ENCODE measurements at places on chromosomes 7 and 10.

- peak; percentile 90 for DNase-seq
These were observed 248.1 kb downstream of the AHR start for GRCh38 chr7:17546592-17546991.

GRCh38 chr7:15309872-15310271, 251.9 kb downstream of the AGMO start:
- no peak for DNase-seq

DNA sequence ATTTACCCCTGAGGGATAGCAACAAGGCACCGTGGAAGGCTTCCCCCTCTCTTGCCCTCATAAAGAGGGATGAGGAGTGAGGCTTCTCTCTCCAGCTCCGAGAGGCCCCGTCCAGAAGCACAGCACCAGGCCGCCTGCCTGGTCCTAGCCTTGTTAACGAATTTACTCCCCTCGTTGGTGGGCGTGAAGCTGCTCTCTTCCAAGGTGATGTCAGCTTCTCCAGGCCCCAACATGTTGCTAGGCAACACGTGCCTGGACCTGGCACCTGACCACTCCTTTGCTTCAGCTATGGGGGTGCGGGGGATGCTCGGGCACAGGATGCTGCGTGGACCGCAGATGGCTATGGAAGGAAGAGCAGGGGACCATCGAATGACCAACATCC, 135.2 kb upstream of the MGMT start:
- DNase-seq, result no peak

GRCh38 chr10:9227679-9228365, 1173.3 kb downstream of the GATA3 start:
- no peak for DNase-seq

GRCh38 chr10:22693860-22694259, 20.5 kb downstream of the PIP4K2A start:
- DNase-seq, result no peak

DNA sequence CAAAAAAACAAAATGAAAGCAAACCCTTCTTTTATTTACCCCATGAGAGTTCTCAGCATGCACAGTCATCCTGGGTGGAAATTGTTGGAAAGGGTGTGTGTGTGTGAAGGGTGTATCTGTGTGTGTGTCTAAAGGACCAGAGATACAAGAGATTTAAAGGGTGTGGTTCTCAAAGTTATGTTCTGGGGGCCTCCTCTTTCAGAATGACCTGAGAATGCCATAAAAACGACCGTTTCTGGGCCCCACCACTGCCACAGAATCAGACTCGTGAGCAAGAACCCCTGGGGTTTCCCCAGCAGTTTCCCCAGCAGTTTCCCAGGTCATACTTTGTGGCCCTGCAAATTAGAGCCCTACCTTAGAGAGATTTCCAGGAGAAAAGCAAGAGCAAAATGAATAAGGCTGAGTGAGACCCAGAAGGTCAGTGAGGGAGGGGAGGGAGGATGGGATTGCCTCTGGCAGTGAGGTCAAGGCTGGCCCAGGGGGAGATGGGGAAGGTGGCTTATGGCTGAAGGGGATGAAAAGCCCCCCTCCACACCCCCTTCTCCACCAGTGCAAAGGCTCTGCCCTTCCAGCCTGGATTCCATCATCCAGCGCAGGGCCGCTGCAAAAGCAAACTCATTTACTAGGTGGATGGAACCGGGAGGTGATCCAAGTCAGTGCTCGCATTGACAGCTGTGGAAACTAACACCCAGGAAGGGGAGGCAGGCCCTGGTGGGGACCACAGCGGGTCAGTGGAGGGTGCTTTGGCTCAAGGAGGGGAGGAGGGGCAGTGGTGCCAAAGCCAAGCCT, 10.2 kb downstream of the PYROXD2 start:
- DNase-seq, result peak; percentile 47

DNA sequence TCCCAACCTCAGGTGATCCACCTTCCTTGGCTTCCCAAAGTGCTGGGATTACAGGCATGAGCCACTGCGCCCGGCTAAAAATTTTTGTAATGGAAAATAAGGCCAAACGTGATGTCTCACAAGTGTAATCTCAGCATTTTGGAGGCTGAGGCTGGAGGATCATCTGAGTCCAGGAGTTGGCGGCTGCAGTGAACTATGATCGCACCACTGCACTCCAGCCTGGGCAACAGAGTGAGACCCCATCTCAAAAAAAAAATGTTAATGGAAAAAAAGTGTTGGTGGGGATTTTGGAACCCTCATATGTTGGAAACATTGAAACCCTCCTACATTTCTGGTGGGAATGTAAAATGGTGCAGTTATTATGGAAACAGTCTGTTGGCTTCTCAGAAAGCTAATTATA, 2.7 kb upstream of the SRPK2 start:
- no peak for DNase-seq

DNA sequence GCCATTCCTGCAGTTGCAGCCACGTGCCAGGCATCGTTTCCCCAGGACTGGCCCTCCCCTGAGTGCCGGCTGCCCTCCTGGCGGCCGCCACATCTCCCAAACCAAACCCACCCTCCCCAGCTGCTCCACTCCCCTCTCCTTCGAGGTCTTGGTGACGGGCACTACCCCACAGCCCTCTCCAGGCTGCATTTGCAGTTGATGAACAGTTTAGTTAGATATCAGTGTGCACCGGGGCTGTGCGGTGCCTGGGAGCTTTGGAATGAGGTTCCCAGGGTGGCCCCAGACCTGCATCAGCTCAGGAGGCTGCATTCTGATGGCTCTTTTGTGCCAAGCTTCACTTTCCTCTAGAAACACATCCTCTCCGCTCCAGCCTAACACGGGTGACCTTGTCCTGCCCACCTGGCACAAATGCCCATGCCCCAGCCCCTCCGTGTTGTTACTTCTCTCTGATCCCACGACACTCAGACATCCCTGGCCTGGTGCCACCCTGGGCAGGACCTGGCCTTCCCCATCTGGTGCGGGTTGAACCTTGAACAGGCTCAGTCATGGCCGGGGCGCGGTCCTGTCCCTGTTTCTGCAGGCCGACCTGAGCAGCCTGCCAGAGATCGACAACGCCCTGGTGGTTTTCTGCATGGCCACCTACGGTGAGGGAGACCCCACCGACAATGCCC, 14.5 kb downstream of the TMEM120A start:
- no peak for DNase-seq

DNA sequence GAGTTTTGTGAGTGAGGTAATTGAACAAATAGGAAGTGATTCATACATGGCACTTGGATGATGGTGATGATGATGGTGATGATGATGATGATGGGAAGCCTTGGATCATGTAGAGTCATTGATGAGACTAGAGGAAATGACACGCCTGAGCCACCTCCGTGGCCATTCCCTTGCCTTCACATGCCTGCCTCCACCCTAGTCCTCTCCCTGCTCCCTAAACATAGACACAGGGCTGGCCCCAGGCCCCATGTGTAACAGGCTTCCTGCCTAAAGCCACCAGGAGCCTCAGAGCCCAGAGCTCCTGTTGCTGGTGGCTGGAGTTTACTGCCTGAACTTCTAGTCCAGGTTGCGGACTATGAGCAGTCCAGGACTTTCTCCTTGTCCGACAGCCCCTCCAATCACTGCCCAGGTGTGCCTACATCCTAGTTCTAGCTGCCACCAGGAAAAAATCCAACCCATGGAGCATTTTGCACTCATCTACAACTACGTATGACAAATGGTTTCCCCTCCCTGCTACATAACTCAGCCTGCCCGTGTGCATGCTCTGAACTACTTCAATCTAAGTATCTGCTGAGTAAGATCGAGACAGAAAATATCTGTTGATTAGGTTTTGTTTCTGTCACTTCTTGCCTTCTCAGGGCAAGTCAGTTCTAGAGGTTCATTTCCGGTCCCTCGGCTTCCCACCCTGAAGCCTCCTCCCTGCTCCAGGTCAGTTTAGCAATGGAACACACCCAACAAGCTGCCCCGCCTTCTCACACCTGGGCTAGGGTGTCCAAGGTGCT, 35.5 kb upstream of the KDM7A start:
- DNase-seq, result peak; percentile 85

All from HT1080 (cell line).